ENCODE measurements at places on chromosomes 3 and 15. TPM values are rescaled to one million over a fixed set of nuclear protein-coding genes. Genes with fewer than 3 reads are reported as not detected.

Gene FBXL22
- total RNA-seq: 33.2 TPM

Gene RAB6B
- 58.8 TPM for total RNA-seq

Gene CSPG5
- 0.35 TPM for total RNA-seq

Gene SAMD7
- total RNA-seq: not detected

Gene FSIP1
- 0.73 TPM for total RNA-seq

Gene BFSP2
- not detected for total RNA-seq

Gene CCR9
- total RNA-seq: not detected

Gene UROC1
- total RNA-seq: not detected

All from Right ventricle myocardium inferior (tissue), 1 donor.